ENCODE measurements at places on chromosomes 6 and 20.

DNA sequence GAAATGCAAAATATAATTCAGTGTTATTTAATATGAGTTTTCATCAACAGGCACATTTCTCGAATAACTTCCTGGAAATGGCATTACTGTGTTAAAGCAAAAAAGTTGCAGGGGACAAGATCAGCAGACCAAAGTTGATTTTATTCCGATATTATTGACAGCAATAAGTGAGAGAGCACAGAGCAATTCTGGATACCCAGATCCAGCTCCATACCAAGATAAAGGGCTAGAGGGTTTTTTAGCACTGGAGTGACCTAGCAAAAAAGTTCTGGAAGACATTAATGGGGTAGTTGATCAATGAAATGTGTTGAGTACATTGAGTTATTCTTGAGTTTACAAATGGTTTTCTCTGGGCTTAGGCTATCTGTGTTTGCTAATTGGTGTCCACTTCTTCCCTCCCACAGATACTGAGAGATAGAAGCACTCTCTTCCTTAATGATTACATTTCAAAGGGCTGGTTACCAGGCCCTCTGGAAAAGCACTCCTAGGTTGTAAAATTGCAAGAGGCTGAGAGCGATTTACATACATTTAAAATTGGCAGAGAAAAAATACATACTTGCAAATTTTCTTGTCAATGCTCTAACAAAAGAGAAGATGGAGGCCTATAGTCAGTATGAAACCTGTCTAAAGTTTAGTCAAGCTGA is 47.0 kb upstream of the MANEA start:
- no peak for DNase-seq

GRCh38 chr6:10259671-10260070 is 155.2 kb downstream of the TFAP2A start:
- no peak for DNase-seq

DNA sequence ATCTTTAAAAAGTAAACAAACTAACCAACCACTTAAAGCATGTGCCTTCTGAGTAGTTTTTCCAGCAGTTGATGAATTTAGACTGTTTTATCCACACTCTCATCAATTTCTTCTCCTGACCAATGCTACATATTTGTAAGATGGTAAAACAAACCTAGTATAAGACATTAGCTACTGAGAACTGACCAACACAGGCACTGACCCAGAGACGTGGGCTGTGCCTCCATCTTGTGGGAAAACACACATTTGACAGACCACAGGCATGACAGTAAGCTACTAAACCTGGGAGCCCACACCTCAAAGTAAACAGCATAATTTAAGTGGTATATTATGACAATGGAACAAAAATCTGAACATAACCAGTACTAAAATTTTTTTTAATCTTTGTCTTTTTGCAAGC is 121.4 kb upstream of the NRSN1 start:
- no peak for DNase-seq

DNA sequence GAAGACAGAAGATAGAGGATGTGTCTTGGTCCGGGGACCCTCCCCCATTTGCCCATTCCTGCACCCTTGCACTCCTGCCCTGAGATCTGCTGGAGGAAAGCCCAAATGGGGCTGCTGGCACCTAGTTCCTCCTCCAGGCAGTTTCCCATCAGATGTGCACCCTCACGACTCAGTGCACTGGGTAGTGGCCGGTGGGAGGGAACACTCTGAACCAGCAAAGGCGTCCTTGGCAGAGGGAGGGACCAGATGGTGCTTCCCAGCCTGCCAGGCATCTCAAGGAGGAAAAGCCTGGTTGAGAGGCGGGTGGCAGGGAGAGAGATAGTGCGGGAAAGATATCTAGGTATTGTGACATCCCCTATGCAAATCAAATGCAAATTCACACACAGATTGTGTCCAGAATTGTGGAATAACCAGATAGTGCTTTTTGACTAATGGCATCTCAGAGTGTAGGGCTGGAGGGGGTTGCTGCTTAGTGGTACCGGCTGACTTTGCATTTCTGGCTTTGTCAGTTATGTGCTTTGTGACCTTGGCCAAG is 19.5 kb downstream of the TMEM151B start:
- no peak for DNase-seq

DNA sequence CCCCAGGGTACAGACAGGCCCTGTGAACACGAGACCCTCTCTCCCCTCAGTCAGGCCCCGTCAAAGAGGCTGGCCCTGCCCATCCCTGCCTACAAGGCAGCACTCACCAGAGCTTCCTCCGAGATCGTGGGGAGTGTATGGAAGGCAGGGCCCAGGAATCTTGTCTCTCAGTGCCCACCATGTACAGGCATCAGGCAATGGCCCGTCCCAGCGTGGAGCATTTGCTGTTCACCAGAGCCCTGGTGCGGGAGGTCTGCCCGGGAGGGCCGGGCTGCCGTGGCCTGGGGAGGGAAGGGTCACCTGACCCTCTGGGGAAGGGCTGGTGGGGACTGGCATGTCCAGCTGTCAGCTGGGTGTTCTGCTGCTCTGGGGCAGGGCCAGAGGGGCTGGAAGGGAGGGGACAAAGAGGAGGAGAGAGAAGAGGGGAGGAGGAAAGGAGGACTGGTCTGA is at the start of gene IP6K3:
TSS of gene IP6K3 (minus strand) at position 255 of the 450 bp plus-strand sequence. CDS start 11,429 bp downstream, outside the sequence.
- DNase-seq: no peak

- DNase-seq: no peak
Measured at GRCh38 chr20:32968478-32969241, 35.6 kb downstream of the SUN5 start.

- no peak for DNase-seq
Measured at GRCh38 chr20:61690993-61691838, 374.5 kb downstream of the TAF4 start.

- no peak for DNase-seq
Measured at GRCh38 chr6:169899481-169900145, 148.2 kb downstream of the ERMARD start.

DNA sequence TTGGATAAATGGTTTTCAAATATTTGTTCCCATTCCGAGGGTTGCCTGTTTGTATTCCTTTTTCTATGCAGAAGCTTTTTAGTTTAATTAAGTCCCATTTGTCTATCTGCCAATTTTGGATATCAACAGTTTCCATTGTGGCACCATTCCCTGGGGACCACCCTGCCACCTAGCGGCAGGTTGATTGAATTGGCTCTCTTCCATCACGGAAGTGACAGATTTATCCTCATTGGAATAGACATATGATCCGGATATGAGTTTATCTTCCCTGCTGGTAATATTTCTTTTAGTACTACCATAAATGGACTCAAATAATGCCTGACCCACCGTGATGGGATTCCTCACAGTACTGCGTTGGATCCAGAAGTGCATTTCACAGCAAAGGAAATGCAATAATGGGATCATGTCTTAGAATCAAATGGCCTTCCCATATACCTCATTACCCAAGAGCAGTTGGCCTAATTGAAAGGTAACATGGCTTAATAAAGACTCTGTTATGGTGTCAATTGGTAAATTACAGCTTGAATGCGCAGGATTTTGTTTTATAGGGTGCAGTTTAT is 327.0 kb downstream of the BMP2 start:
- peak; percentile 52 for DNase-seq

- no peak for DNase-seq
Measured at GRCh38 chr6:157229132-157229618, 94.1 kb downstream of the TMEM242 start.

DNA sequence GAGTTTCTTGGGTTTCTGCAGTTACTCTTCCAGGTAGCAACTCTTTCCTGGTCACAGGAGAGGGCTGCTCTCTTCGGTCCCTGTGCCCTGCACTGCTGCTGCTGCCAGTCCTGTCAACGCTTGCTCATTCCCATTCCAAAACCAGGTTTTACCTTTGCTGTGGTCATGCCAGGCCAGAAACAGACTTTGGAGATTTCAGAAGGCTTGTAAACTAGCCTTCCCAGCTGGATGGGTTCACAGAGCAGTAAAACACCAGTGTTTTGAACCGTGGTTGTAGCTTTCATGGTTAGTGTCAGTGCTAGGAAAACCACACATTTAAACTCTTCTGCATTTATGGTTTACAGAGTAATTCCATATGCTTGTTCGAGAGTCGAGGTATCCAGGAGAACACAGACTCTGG is 16.2 kb downstream of the ARFGEF2 start:
- no peak for DNase-seq

GRCh38 chr6:167311286-167311685 is 13.6 kb upstream of the TTLL2 start:
- DNase-seq: no peak

- DNase-seq: no peak
Measured at GRCh38 chr6:165605901-165606739, 56.9 kb downstream of the PDE10A start.

DNA sequence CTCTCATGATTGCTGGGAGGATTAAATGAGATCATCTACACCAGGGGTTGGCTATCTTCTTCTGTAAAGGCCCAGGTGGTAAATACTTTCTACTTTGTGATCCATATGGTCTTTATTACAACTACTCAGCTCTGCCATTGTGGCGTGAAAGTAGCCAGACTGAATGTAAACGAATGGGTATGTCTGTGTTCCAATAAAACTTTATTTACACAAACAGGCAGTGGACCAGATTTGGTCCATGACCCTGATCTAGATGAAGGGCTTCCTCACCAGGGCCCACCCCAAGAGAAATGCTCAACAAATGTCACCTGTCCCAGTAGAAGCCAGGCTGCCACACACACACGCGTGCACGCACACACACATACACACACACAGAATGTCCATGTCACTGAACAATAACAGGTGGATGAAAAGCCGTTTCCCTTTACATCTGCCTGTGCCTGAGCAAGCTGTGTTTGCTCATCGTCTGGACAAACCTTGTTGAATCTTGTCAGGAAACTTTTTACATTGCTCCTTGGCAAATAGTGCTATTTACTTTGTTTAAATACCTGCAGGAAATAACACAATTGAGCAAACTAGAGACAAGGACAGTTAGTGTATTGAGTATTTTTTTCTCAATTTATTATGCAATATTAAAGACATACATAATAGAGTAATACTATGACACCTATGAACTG is 114.3 kb downstream of the EYA2 start:
- DNase-seq: no peak

DNA sequence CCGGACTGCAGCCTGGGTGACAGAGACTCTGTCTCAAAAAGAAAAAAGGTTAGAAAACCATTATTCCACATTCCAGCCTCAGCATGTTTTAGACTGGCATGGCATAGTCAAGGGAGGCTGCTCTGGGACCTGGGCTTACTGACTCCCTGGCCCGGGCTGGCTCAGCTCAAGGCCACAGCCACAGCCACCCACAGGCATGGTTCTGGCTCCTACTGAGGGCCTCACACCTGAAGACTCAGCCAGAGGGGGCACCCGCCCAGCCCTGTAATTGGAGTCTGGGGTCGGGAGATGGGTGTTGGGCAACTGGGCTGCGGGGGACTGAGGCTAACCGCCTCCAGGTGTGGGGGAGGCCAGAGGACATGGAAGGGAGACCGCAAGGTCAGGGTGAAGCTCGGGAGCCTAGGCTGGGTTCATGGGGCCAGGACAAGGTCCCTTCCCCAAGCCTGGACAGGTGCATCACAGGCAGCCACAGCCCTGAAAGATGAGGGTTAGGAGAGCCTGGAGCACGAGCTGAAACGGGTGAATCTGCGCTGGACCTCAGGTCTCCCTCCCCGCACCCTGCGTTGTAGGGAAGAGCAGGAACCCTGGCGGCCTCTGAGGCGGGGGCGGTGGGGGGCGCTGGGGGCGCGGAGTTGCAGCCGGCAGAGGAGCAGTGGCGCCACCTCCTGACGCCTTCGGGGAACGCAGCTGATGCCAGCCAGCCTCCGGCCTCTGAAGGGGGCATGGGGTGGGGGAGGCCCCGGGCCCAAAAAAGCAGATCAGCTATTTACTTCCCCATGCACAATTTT is 67.7 kb upstream of the SRSF6 start:
- DNase-seq: no peak

DNA sequence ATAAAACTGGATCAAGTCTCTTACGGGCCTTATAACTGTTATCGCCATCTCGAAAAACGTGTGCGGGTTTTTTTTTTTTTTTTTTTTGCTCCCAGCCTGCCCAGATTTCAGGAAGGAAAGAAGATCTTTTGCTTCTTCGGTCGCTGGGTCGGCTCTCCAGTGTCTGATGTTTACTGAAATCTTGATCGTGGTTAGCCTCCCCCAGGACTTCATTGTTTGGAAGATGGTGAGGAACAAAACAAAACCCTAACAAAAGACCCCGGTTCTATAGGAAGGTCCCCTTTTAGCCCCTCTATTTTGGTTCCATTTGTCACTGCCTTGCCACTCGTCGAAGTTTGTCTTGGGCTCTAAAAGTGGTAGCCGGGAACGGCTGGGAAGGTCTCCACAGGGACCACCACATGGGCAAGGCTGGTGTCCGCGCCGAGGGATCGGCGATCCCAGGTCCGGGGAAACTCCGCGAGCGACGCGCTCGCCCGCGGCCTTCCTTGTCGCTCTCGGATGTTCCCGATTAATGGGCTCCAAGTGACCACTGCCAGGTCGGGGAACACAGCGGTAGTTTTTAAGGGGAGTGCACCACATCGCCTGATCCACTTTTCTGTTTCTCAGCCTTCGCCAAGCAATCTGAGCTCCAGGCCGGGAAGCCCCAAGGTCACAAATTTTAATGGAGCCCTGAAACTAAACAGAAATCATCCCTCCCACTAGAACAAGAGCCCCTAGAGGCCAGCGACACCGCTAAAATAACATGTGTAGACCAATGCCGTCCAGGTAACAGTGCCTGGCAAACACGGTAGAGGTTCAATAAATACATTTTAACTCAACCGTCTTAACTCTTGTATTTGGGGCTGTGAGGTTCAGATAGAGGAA is 27.0 kb downstream of the TRIM27 start:
- DNase-seq: peak; percentile 12

DNA sequence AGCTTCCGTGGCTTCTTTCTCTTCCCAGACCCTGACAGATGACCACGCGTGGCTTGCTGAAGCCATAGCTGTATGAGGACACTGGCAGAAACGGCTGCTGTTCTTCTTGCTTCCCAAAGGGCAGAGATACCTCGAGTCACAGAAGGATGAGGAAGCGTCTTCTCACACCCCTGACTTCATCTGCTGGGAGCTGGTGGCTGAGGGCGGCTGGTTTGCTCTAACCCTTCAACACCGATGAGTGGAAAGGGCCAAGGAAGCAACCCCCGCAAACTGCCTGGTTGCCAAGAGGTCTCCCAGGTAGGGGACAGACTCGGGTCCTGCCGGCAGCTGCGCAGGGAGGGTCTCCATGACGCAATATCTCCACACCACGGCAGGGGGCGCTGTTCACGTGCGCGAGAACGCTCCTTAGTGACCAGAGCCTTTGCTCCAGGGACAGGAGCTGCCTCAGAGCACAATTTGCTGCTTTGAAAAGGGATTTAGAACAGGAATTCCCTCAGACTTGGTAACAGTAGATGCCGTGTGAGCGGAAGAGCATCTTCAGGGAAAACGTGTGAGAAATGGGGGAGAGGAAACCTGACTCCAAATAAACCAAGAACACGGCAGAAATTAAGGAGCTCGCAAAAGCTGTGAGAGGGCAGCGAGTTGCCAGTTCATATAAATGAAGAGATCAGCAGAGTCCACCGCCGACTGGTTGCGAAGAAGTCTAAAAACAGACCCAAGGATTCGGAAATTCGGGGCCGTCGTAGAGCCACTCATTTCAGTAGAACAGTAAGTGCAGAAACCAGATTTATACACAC is 80.2 kb downstream of the ERMARD start:
- DNase-seq: peak; percentile 70

Data from NCI-H187 (cell line).